HFF-Myc (cell line): ENCODE measurements at places on chromosomes 6 and 20.

GRCh38 chr20:58131551-58132142 lies 96.8 kb downstream of the ANKRD60 start:
- DNase-seq, result peak; percentile 81

GRCh38 chr6:39453241-39453640 lies 130.7 kb upstream of the KCNK16 start:
- DNase-seq, result no peak

- no peak for DNase-seq
Measured at GRCh38 chr20:9531581-9531980, 17.2 kb downstream of the LAMP5 start.

- no peak for DNase-seq
Measured at GRCh38 chr6:135329851-135330803, 149.0 kb downstream of the MYB start.

- DNase-seq, result no peak
Measured at GRCh38 chr6:147837540-147837939, 329.1 kb downstream of the SAMD5 start.

DNA sequence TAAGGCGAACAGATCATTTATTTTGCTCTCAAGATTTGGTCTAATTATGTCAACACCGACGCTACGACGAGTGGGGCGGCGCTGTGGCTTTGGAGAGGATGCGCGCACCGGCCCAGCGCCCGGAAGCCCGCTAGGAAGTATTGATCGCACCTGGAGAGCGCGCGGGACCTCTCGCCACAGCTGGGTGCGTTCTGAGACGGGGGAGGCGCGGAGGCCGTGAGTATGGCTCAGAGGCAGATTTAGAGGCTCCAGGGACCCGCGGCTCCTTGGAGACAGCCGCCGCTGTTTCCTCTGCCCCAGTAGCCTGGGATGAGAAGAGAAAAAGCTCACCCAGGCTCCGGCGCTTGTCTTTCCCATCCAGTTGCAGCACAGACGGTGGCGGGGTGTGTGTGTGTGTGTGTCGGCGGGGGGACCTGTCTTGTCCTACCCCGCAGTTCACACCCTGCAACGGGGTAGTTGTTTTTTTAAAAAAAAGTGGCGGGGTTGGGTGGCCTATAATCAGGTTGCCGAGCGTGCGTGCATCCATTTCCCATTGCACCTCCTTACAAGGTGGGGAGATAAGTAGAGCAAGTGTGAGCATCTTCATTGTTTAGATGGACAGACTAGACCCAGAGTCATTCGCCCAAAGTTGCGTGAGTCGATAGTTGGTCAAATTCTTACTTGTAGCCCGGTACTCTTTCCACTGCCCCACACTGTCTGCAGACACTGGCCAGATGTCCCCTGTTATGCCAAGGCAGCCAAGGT lies 11.2 kb downstream of the TFAP2D start:
- DNase-seq, result no peak

GRCh38 chr20:51994751-51995417 lies 192.6 kb upstream of the SALL4 start:
- peak; percentile 56 for DNase-seq

DNA sequence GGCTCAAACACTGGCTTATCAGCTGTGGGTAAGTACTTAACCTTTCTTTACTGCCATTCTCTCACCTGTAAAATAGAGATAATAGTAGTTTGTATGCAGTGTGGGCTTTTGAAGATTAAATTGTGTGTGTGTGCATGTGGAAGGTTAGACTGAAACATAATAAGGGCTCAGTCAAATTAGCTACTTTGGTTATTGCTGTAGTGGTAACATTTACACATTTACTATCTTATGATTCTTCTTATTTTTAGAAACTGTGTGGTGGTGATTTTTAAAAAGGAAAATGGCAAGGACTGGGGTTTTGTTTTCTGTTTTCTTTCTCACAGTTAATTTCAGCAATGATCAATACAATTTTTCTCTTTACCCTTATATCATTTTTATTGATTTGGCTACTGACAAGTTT lies 206.9 kb downstream of the NKAIN2 start:
- DNase-seq, result no peak

DNA sequence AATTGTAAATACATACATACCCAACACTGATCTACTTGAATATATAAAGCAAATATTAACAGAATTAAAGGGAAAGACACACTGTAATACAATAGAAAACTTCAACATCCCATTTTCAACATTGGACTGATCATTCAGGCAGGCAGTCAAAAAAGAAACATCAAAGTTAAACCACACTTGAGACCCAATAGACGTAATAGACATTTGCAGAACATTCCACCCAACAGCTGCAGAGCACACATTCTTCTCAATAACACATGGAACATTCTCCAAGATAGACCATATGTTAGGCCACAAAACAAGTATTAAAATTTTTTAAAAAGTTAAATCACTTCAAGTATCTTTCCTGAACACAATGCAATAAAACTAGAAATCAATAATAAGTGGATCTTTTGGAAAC lies 698.2 kb downstream of the COL12A1 start:
- DNase-seq, result no peak

DNA sequence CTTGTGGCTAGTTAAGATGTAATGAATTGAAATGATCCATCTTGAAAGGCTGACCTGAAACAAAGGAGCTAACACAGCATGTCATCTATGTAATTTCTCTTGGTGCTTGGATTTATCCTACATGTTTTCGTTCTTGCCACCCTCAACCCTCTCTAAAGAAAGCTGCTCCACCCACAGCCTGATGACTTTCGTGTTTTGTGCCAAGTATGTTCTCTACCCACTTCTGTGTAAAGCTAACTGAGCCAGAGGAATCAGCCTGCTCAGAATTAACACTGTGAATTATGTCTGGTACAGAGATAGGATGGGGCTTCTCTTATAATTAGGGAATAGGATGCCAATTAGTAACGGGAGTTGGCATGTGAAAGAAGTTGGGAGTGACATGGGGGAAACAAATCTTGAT lies 67.9 kb upstream of the MLIP start:
- DNase-seq, result no peak

DNA sequence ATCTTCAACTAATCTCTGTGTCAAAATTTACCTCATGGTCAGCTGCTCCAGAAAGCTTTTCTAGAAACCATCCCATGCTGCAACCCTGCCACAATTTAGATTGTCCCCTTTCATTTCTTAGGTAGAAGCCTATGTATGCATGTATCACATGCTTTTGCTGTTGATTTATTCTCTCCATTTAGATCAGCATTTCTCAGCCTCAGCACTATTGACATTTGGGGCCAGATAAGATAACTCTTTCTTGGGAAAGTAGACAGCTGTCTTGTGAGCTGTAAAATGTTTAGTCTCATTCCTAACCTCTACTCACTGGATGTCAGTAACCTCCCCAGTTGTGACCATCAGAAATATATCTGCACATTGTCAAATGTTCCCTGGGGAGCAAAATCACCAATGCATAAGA lies 99.0 kb downstream of the PLCB1 start:
- DNase-seq, result no peak

- no peak for DNase-seq
Measured at GRCh38 chr20:64283646-64284045, 28.1 kb downstream of the PCMTD2 start.

DNA sequence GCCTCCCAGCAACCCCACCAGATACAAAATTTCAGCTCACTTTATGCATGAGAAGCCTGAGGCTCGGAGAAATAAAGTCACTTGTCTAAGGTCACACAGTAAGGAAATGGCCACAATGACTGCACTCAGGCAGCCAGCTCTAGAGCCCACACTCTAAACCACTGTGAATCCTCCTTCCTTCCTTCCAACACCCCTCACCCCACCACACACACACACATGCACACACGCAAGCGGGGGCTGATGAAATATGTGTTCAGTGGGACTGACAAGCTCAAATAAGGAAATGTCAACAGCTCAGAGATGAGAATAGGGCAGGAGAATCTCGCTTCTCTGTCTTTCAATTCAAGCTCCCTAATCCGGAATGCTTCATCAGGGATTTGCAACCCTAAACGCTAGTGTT lies 6.0 kb upstream of the BPIFA1 start:
- DNase-seq, result no peak

DNA sequence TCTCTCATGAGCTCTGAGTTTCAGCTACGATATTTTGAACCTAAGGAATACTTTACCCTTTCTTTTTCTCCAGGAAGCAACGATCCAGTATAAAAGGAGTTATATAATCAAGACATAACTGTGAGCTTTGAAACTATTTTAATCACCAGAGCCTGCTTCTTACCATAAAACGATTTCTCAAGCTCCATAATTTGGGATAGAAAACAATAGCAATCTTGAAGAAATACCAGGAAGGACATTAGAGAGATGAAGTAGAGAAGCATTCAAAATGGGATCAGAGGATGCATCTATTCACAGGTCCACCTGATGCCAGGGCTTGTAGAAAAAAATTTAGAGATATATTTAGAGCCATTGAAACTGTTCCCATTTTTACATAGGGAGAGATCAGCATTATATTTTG lies 135.9 kb downstream of the FUT9 start:
- no peak for DNase-seq

DNA sequence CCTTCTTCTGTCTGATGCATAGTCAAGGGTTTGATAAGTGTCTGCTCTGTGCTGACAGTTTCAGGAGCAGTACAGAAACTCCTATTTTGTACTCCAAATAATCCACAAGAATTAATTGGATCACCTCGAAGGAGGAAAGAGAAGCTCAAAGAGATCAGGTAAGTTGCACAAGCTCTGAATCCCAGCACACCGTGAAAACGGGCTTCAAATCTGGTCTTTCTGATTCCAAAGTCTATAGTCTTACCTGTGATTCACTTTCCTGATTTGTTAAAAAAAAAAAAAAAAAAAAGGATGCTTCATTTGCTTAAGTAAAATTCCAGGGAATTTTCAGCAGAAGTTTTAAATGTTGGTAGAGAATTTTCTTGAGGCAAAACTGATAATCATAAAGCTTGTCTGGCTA lies 155.8 kb upstream of the ESR1 start:
- no peak for DNase-seq

DNA sequence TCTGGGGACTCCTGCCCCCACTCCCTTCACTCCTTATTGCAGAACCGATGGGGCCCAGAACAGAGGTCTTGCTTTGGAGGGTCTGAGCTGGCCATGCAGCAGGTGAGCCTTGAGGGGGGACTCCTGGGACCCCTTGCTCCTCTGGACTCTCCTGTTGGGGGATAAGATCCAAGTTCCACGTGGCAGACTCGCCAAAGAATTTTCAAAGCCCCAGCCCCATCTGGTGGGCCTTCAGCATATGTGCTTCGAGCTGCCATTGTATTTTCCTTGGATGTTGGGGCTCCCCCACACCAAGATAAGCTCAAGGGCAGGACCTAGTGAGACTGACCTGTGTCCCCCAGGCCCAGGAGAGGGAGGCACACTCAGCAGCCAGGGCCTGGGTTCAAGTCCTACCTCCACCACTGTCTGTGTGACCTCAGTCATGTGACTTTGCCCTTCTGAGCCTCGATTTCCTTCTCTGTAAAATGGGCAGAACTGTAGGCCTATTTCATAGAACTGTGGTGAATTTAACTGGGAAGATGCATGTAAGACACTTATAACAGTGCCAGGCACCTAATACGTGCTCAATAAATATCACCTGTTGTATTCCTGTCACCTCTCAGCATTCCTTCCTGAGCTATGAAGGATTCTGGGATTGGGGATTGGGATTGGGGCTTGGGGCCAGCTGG lies 115.5 kb downstream of the VEGFA start:
- DNase-seq, result no peak

DNA sequence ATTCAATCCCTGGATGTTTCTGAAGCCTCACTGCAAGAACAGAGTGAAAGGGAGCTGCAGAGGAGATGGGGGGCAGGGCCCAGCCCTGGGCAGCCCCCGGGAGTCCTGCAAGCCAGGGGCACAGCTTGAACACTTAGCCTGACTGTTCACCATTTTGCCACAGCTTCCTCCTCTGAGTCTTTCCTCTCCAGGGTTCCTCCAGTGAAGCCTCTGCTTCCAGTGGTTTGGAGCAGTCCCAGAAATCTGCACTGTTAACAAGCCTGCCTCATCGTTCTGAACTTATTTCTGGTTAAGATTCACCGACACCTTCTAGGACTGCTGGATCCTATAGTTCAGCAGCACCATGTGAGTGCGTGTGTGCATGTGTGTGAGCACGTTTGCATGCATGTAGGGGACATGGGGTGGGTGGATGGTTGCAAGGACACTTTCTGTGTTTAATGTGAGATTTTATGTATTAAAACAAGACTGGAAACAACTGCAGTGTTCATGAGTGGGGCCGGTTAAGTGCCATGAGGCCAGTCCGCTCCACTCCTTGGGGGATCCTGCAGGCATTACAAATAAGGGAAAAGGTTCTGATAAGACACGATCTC lies 24.6 kb downstream of the CEBPB start:
- no peak for DNase-seq

GRCh38 chr6:75349262-75349984 lies 64.8 kb upstream of the TMEM30A start:
- DNase-seq, result no peak

DNA sequence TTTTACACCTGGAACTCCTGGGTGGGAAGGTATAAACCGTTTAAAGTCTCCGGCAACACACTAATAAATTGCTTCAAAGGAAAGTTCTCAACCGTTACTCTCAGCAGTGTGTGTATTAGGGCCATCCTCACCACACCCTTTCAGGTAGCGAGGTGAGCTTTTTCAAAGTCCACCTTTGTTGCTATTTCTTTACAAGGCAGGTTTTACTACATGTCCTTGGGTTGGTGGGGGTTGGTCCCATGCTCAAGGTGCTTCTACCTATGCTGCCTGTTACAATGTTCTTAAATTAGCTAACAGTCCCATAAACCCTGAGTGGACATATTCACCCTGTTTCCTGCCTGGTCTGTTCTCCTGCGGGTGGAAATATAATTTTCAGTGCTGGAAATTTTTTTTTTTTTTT lies 13.2 kb upstream of the OSER1 start:
- DNase-seq, result no peak

DNA sequence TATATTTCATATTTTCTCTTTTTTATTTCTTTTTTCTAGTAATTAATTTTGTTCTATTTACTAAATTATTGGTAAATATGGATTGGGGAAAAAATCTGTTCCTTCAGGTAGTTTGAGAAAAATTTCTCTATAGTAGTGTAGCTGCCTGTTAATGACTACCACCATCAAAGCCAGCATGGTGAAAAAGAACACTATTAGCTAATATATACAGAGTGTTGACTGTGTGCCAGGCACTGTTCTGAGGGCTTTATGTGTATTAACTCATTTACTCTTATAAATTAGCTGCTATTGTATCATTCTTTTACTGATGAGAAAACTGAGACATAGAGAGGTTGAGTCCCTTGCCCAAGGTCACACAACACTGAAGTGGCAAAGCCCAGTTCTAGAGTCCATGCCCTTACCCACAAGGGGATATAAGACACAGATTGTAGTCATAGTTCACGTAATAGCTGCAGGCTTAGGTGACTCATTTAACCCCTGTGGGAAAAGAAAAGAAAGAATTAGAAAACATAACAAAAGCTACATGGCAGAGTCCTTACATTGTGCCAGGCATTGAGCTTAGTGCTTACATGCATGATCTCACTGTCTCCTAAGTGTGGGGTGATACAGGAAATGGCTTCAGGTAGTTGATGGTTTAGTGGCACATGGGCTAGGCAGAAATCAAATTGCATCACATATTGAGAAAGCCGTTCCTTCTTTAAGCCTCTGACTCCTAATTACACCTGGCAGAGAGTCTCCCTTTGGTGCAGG lies 12.2 kb upstream of the AKIRIN2 start:
- DNase-seq, result no peak

- no peak for DNase-seq
Measured at GRCh38 chr6:22513667-22514066, 55.7 kb upstream of the HDGFL1 start.
